ENCODE measurements at places on chromosomes 4 and X.
A peak's percentile ranks its signal among the peaks of the same experiment; 100 is the strongest.

- DNase-seq, result no peak
Observed at GRCh38 chrX:121407627-121408026, 360.2 kb downstream of the GLUD2 start.

DNA sequence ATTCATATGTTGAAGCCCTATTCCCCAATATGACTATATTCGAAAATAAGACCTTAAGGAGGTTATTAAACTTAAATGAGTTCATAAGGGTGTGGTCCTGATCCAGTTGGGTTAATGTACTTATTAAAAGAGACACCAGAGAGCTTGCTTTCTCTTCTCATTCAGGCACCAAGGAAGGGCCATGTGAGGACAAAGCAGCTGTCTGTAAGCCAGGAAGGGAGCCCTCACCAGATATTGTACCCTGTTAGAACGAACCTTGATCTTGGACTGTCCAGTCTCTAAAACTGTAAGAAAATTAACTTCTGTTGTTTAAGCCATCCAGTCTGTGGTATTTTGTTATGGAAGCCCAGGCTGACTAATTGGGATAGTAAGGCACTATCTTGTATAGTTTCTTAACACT is 9.1 kb upstream of the YTHDC1 start:
- DNase-seq, result no peak

GRCh38 chrX:52821079-52821760 is 10.1 kb downstream of the XAGE5 start:
- DNase-seq, result no peak

GRCh38 chr4:41281038-41281634 is 24.4 kb downstream of the UCHL1 start:
- peak; percentile 80 for DNase-seq

Data from erythroblast (primary cell).